Heart left ventricle (tissue), 16 donors: ENCODE measurements at places on chromosomes 2 and 18.

- peak; percentile 25 for DNase-seq
Observed at GRCh38 chr2:240920783-240921231, 14.7 kb downstream of the CROCC2 start.

DNA sequence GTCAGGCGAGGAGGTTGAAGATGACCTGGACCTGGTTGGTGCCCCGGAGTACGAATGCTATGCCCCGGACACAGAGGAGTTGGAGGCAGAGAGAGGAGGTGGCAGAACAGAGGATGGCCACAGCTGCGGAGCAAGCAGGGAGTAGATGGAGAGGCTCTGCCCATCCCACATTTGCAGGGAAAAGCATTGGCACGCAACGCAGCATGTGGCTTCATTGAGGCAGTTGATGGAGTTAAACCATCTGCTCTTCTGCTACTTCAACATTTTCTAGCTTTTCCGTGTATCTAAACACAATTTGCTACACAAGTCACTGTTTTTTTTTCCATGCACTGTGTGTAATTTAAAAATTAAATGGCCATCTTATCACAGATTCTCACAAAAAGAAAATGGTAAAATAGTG is 11.8 kb downstream of the RBFA start:
- no peak for DNase-seq

DNA sequence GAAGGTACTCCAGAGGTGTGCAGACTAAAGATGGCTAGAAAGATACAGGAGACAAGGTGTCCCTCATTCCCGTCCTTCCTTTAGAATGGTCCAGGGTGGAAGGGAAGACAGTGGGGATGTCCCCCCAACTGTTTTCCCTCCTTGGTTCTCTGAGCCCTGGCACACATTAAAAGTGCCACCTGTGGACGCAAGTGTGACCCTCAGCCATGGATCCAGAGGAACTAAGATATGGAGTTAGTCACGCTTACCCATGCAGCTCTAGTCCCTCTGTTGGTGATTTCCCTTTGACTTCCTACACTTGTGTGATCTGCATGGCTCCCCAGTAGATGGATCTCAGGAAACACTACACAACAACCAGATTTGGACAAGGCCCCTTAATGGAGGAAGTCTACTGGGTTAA is 113.1 kb upstream of the SRD5A2 start:
- DNase-seq: no peak

- no peak for DNase-seq
Observed at GRCh38 chr2:186130748-186131641, 355.1 kb upstream of the ZC3H15 start.

DNA sequence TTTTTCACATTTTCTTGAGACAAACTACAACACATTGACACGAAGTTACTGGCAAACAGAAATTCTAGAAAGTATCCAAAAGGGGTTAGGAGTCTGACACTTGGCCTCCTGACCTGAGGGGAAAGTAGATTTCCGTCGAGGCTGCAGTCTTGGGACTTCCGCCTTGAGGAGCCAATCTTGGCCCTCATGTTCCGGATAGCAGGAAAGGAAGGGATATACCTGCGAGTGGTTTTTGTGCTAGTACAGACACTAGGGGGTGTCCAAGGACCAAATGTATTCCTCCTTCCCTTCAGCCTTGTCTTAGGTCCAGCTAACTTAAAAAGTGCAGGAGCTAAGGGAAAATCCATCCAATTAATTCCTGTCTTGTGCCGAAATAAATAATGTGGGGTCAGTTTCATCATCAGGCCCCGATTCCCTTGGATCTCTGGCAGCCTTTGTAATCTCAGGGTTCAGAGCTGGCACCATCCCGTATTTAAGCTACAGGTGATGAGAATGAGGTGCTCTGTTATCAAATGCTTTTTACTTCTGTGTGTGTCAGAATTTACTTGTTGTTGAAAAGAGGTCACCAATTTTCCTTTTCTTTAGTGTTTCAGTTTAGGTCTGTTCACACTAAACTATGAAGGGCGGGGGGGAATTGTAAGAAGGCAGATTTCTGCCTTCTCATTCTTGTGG is 330.2 kb upstream of the FANCL start:
- no peak for DNase-seq

- DNase-seq: no peak
Observed at GRCh38 chr2:210577263-210578071, 21.1 kb downstream of the CPS1 start.

DNA sequence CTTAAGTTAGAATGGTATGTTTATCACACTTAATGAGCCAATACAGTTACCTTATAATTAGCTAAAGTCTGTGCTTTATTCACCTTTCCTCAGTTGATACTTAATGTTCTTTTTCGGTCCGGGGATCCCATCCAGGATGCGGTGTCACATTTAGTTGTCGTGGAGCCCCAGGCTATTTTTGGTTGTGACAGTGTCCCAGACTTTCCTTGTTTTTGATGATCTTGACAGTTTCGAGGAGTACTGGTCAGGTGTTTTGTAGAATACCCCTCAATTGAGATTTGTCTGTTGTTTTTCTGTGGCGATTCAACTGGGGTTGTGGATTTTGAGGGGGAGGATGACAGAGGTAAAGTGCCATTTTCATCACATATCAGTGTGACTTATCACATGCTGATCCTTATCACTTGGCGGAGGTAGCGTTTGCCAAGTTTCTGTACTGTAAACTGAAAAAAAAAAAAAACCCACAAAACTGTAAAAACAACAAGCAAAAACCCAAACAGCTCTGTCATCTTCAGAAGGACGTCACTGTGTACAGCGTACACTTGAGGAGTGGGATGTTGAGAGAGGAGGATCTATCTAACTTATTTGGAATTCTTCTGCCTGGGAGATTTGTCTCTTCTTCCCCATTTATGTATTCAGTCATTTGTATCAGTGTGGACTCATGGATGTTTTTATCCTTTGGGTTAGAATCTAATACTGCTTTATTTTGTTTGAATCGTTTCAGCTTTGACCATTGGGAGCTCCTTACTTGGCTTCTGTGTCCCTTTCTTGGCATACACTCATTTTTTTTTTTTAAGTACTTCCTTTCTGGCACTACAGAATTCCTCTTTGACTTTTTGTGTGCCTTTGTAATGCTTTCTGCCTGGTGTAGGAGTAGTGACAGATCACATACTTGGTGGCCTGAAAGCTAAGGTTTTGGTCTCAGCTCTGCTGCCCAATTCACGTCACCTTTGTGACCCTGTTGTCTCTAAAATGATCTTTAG is 68.1 kb downstream of the FMNL2 start:
- DNase-seq: no peak

- DNase-seq: no peak
Observed at GRCh38 chr2:99571954-99572353, 82.1 kb upstream of the REV1 start.

DNA sequence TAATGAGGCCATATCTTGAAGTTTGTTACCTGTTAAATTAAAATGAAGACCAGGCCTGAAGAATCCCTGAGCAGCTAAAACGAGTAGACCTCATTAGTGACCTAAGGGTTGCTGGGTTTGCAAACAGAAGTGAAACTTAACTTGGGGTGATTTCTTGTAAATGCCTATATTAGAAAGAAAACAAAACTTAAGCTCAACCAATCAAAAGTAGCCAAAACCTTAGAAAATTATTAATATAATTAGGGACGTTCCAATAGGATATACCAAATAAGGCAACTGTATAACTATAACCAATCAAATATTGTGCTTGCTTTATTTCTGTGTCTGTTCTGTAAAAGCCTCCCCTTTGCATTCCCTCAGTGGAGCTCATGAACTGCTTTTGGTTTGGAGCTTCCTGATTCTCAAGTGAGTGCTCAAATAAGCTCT is 137.9 kb upstream of the VRK2 start:
- DNase-seq: no peak

DNA sequence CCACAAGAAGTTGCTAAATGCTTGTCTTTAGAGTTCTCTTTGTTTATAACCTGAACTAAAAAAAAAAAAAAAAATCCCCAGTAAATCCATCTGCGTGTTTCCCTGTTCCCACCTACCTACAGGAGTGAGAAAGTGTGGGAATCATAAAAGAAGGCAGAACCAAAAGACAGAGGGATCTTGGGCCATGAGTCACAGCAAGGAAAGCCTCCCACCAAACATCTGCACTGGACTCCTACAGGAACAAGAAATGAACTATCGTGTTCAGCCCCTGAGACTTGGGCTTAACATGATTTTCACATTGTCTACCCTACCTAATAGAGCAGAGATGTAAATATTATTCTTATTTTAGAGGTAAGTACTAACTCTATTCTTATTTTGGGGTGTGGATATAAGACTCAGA is 1761.2 kb upstream of the CELF4 start:
- DNase-seq: no peak

GRCh38 chr2:1586923-1587840 is 157.1 kb downstream of the PXDN start:
- DNase-seq: no peak

GRCh38 chr2:74448771-74449170 is 6.1 kb upstream of the INO80B start:
- no peak for DNase-seq

GRCh38 chr2:166539340-166540162 is 45.5 kb upstream of the SCN7A start:
- no peak for DNase-seq

GRCh38 chr2:98592565-98592964 is 15.7 kb downstream of the COA5 start:
- no peak for DNase-seq

DNA sequence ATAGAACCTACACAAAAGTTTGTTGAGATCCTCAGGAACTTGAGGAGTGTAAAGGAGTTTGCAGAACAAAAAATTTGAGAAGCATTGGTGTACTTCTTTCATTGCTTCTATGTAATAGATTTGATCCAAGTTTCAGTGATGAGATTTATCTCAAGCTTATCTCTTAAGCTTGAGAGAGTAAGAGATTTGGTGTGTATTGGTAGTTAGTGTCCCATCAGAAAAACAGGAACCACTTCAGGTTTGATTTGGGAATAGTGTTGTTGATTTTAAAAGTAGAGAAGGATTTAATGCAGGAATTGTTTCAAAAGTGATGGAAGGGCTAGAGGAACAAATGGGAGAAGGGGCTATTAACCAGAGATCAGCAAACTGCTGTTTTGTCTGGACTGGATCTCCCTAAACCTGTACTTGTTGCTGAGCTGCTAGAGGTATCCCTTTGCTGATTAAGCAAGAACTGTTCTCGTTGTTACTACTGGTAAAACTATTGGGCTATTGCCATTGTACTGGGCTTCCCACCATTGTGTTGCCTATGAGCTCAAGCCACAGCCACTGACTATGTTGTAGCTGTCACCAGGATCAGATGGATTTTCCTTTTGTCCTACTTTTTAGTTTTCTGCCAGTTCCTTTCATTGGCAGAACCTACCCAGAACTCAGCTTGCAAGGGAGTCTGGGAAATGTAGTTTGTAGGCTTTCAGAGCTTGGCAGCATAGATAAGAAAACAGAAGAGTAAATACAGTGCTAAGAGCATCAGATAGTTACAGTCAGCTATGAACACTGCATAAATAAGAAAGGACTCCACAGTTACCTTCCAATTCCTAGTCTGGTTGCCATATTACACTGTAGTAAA is 39.3 kb downstream of the RAB10 start:
- DNase-seq: no peak

GRCh38 chr18:43751835-43752234 is 474.5 kb upstream of the SYT4 start:
- no peak for DNase-seq

GRCh38 chr2:47607680-47608061 is 175.3 kb upstream of the MSH6 start:
- no peak for DNase-seq

DNA sequence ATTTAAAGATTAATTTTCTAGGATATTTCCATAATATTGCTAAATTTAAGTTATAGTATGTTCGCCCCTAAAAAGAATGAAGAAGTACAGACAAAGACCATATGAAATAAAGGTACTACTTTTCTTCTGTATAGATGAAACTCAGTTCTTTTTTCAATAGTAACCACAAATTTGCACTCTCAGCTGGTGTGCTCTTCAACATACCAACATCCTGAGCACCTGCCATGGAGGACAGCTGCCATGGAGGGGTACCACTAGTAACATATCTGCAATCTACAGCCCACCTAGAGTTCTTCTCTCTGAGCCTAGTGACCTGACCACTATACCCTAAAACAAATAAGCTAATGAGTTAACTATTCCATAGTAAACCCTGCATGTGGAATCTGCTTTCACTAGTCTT is 36.8 kb upstream of the ERCC3 start:
- no peak for DNase-seq

DNA sequence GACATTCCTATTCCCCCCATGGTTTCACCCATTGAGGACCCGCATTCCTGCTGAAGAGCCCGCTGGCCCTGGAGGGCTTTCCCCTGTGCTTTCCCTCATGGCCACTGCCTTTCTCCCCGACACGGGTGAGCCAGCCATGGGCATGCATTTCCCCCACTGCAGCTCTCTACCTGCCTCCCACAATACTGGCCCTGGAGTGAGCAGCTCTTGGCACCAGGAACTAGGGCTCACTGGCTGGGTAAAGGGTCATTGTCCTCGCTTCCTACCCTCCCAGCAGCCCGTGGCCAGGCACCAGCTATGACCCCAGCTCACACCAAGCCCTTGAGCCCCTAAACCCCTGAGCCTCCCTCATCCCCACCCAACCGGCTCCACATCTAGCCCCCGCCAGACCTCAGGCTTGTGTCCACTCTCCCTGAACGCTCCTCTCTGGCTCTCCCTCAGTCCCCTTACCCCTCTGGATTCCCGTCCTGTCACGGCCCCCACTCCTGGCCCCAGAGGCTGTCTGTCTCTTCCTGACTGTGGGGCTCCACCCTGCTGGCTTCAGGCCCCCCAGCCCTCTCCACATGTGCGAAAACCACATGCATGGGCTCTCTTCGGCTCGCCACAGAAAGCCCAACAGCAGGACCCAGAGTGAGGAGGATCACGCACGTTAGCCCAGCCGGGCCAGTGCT is 199.8 kb downstream of the ZFP36L2 start:
- no peak for DNase-seq

GRCh38 chr2:218444692-218445357 is 25.9 kb downstream of the VIL1 start:
- no peak for DNase-seq

DNA sequence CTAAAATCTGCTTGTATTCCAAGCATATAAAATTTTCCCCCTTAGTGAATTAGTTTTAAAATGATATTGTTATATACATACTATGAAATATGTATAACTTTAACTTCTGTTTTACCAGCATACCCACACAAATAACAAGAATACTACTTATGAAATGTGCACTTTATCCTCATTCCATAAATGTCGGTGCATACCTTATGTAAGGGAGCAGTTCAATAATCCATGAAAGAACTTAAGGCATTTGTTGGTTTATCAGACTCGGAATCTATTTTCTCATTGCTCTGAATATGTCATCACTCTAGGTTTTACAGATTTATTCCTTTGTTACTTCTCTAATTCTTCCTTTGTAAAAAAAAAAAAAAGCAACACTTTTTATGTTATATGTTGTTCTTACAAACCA is 12.5 kb upstream of the MFF start:
- DNase-seq: no peak
